Right hindlimb (tissue), 1 donor: ENCODE measurements at places on chromosomes 4 and X.
A peak's percentile ranks its signal among the peaks of the same experiment; 100 is the strongest.

DNA sequence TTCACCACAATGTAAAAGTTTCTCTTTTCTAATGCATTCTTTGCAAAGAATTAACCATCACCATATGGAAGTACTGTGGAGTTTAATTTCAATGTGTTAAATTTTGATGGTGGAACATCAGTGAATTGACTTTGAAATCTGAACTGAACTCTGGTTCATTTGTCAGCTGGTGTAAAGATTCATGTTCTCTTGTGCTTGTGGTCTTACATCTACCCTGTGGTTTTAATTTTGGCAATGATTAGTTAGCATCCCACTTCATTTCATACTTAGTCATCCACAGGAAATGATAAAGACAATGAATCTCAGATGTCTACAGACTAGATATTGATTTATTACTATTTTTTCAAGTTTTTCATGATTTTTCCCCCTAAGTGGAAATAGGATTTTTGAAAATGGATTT, 77.8 kb downstream of the GRID2 start:
- no peak for DNase-seq

GRCh38 chr4:186685767-186686183, 37.9 kb downstream of the FAT1 start:
- DNase-seq: no peak

DNA sequence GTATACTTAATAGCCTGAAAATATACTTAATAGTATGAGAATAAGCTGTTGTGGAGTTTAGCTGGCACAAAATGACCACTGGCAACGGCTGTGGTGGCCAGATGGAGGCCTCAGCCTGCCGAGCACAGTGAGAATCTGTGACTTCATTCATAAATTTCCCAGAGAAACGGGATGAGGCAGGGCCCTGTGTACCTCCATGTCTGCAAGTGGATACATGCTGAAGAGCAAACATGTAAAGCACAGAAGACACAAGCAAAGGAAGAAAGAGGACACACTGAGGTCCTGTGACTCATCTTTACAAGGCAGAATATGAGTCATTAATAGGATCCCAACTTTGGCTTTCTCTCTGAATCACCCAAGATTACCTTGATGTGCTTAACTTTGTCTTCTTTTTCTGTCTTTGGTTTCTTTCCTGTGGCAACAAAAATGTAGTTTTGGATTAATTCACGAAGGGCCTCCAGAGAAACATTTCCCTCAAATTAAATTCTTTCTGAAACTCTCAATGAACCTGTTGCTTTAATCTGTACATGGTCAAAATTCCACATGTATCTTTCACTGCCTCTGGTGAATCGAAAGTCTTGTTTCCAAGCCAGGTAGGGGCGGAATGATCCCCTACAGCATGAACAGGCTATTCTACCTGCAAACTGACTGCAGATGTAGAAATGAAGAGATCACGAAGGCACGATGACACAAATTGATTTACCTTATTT, 56.4 kb downstream of the IRF2 start:
- DNase-seq: no peak

GRCh38 chrX:130704053-130705038, 198.7 kb downstream of the ENOX2 start:
- DNase-seq: no peak

GRCh38 chr4:25075851-25076250, 45.1 kb upstream of the LGI2 start:
- DNase-seq: no peak

DNA sequence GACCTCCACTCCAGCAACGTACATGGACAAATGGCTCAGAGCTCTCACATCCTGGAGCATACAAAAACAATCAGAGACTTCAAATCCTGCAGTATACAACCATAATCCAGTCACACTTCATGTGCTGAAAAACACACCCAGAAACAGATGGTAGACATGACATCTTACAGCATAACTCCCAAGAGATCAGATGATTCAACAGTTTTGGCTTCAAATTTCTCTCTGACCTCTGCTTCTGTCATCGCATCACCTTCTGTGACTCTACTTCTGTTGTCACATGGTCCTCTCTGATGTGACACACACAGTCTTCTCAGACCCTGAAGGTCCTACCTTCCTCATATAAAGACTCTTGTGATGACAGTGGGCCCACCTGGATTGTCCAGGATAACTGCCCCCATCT, 18.5 kb downstream of the SUV39H1 start:
- DNase-seq: no peak

GRCh38 chr4:173535165-173535902, 5.3 kb upstream of the HAND2 start:
- no peak for DNase-seq

- DNase-seq: no peak
Measured at GRCh38 chr4:76950956-76951671, 1.6 kb downstream of the SEPTIN11 start.

- peak; percentile 28 for DNase-seq
Measured at GRCh38 chrX:18390941-18391538, 34.4 kb upstream of the CDKL5 start.

DNA sequence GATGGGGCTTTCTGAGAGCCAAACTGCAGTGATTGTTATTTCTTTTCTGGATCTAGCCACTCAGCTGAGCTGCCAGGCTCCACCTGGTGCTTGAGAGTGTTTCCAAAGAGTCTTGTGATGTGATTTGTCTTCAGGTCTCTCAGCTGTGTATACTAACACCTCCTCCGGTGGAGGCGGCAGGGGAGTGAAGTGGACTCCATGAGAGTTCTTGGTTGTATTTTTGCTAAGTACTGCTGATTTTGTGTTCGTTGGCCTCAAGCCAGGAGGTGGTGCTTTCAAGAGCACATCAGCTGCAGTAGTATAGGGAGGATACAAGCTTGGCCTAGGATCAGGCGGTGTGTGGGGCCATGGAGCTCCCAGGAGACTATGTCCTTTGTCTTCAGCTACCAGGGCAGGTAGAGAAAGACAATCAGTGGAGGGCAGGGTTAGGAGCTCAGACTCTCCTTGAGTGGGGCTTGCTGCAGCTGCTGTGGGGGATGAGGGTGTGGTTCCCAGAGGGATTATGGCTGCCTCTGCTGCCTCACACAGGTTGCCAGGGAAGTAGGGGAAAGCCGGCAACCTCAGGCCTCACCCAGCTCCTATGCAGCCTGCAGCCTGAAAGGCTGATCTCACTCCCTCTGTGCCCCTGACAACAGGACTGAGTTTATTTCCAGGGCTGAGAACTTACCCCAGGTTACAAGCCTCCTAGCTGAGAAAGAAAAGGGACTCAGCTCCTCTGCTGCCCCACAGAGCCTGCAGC, 62.4 kb downstream of the NPFFR2 start:
- DNase-seq: peak; percentile 12

GRCh38 chr4:48047421-48047844, 30.9 kb downstream of the NIPAL1 start:
- DNase-seq: no peak

DNA sequence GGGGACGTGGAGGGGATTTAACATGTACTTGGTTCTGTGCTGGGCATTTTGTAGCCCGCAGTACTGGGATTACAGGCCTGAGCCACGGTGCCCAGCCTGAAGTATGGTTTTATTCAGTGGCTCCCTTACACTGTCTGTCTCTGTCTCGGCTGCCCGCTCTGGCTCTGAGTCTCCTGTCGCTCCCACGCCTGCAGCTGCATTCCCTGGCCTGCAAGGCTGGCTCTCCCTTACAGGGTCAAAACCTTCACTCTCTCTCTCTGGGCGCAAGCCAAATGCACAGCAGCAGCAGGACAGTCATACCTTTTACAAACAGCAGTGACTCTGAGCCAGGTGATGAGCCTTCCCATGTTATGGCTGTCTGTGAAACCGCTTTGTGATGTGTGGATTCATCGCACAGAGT, 72.1 kb downstream of the HTRA3 start:
- peak; percentile 67 for DNase-seq

GRCh38 chr4:139767168-139767567, 101.5 kb downstream of the MGST2 start:
- DNase-seq: no peak

- no peak for DNase-seq
Measured at GRCh38 chr4:169258141-169258540, 12.6 kb downstream of the SH3RF1 start.

DNA sequence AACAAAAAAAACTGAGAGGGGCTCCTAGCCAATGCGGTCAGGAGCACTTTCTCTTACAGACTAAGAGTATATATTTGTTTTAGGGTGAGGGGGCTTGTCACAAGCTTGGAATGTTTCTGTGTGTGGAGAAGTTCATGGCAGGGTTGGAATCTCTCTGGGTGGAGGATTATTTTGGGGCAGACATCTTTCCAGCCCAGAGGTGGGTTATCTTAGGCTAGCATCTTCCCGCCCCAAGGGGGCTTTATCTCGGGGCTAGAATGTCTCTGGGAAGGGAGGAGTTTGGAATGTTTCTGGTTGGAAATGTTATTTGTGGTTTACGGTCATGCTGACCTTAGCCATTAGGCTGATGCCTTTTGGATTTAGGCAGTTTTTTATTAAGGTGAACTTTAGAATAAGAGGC, 205.7 kb downstream of the RELL1 start:
- DNase-seq: no peak

DNA sequence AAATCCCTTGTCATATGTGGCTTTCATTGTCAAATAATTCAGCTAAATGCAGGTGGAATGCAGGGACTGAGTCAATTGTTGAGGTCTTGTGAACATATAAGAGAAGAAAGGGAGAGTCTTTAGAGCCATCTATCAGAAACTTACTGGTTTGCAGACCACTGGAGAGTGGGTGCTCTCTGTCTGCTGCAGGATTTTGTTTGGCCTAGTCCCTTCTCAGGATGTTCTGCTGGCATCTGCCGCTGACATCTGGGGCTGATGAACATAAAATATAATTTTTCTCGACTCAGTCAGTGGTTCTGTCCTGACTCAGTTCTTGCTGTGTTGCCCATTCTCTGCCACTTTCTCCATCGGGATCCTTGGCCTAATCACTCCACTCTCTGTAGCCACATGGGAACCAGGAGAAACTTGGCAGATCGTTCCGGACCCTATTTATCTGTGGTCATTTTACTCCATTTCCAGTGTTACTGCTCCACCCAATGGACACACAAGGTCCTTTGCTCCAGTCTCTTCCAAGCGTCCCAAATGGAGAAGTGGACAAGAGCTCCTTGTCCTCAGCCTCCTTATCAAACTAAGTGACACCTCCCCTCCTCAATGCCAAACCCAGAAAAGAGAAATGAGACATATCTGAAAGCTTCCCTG, 436.2 kb downstream of the FAT4 start:
- DNase-seq: no peak

DNA sequence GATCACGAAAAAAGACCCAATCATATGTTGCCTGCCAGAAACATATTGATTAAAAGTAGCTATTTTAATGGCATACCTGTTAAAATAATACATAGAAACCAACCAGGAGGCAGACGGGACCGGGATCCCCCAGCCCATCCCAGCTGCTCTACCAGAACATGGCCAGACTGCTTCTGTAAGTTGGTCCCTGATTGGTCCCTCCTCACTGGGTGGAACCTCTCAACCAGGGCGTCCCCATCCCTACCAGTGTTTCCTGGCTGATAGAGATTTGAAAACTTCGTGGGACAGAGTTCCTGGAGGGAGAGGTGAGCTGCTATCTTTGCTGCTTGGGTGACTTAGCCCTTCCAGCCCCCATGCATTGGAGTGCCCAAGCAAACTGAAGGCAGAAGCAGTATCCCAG, 256.2 kb downstream of the TRAM1L1 start:
- no peak for DNase-seq

GRCh38 chr4:83115656-83116285, 1.2 kb upstream of the PLAC8 start:
- DNase-seq: no peak

- no peak for DNase-seq
Measured at GRCh38 chr4:166386491-166387360, 513.7 kb downstream of the TLL1 start.

- no peak for DNase-seq
Measured at GRCh38 chr4:113969709-113970334, 9.6 kb downstream of the ARSJ start.

DNA sequence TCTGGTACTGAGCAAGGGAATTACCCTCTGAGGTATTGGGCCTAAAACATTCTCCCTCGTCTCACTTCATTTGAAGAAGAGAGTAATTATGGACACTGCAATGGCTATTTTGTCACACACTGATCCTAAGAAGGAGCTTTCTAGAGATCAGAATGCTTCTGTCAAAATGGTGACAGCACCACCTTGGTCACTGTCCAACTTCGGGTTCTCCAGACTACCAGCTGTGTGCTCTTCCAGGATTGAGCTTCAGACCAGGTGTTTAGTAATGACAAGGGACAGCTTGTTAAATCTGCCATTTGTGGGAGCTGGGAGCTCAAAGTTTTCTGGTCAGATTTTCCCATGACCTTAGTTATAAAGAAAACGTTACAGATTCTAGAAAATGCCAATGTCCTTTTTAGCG, 105.4 kb downstream of the POLA1 start:
- DNase-seq: no peak

DNA sequence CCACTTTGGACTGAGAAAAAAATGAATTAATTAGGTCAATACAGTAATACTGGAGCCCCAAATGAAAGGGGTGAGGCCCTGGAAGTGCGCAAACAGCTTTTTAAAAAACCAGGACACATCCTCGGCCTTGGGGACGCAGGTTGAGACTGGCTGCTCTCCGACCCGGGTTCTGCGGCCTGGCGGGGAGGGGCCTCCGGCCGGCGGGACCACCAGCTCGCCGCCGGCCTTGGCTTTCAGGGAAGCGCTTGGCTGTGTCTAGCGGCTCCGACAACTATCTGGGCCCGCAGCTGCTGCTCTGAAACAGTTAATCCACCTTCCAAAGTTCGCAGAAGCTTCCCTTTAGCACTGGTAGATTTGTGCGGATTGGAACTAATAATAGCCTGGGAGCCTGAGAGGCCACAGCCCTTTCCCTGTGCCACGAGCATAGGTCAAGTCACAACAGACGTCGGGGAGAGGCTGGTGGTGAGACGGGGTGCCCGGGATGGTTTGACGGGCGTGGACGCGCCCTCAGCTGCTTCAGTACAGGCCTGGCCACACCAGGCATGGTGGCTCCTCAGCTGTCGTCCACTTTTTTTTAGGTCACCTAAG, 1.1 kb upstream of the SEL1L3 start:
- peak; percentile 41 for DNase-seq

GRCh38 chr4:165709516-165709915, 163.5 kb upstream of the TLL1 start:
- peak; percentile 31 for DNase-seq

- DNase-seq: peak; percentile 76
Measured at GRCh38 chr4:25448379-25449109, 71.5 kb downstream of the ANAPC4 start.

DNA sequence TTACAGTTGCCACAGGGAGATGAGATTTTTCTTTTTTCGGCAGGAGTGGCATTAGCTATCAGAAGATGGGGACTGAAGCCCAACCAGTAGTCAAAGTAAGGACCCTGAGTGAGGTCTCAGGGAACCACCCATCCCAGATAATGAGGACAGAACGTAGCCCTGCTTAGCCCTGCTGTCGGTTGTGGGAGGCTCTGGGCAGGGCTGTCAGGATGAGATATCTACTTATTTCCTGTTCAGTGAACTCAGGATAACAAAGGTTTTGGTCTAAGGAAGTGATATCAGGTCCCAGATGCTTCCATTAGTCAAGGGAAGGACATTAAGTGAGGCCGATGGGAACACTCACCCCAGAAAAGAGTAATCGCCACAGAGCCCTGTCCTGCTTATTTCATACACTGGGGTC, 2.3 kb downstream of the MAGEB16 start:
- no peak for DNase-seq
